Left renal cortex interstitium (tissue), 4 donors: ENCODE measurements at places on chromosomes 11 and 22.

DNA sequence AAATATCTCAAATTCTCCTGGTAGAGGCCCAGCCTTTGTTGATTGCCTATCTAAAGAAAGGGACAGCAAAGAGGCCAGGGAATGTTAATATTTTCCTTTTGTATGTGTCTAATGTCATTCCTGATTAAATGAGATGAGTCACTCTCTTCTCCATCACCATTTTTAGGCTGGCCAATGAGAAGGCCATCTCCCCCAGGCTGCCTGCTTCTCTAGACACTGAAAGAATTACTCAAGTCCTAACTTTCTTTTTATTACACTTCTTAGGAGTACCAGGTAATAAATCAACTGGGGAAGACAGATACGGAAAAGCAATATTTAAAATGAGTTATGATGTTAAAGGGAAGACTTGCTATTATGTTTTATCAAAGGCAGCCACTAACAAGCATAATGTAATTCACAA lies 259.2 kb upstream of the SORL1-AS1 start:
- DNase-seq = no peak

GRCh38 chr22:30823015-30823370 lies 128.3 kb downstream of the OSBP2 start:
- DNase-seq = no peak

DNA sequence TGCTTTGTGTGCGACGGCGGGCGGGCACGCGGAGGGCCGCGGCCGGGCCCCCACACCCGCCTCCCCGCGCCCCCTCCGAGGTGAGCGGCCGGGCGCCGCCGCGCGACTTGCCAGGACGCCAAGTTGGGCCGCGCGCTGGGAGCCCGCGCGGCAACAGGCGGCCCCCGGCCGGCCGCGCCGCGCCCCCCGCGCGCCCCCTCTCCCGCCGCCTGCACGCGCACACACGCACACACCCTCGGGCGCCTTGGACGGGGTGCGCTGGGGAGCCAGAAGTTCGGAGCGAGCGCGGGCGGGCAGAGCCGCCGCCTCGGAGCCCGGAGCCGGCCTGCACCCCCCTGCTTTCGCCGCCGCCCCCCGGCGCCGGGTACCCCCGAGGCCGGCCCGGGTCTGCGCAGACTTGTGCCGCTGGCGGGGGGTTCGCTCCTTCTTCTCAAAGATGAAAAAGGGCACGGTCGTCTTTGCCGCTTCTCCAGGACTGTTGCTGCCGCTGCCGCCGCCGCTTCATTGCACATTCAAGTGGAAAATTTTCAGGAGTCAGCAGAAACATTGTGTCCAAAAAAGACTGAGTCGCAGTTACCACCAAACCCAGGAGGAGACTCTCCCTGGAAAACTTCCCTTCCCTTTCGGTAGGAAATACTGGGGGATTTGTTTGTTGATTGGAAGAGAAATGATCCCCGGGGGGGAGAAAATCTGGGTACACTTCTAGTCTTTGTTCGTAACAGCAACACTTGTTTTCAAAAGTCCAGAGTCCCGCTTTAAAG lies 895 bp downstream of the TEAD1 start:
- no peak for DNase-seq

DNA sequence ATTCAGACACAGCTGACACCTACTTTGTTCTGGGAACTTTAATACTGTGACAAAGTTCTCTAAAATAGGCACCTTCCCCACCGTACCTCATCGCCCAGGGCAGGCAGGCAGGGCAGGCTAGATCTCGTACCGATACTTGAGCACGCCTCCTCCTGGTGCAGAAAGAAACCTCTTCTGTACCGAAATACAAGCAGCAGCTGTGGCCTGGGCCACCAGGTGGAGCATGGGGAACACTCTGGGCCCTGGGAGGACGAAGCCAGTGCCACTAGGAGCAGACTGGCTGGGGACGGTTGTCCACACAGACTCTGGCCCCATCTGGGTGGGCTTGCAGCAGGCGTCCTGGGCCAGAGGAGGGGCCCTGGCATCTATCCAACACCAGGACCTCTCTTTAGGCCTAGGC lies 12.8 kb downstream of the PMM1 start:
- no peak for DNase-seq

DNA sequence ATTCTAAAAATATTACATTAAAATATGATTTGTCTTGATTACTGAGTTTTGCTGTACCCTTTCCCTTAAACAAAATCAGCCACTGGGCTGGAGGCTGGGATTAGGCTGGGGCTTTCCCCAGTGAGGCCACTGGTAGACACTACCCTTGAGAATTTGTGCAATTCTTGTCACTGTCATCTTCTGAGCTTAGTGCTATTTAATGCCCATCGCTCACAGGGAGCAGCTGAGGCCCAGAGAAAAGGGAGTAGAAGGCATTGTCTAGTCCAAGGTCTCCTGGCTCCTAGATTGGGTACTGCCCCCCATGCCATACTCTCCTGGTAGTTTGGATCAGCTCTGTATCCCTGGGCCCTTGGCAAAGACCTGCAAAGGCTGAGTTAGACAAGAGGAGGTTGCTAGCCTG lies 6.7 kb downstream of the CHRM1 start:
- DNase-seq = no peak

DNA sequence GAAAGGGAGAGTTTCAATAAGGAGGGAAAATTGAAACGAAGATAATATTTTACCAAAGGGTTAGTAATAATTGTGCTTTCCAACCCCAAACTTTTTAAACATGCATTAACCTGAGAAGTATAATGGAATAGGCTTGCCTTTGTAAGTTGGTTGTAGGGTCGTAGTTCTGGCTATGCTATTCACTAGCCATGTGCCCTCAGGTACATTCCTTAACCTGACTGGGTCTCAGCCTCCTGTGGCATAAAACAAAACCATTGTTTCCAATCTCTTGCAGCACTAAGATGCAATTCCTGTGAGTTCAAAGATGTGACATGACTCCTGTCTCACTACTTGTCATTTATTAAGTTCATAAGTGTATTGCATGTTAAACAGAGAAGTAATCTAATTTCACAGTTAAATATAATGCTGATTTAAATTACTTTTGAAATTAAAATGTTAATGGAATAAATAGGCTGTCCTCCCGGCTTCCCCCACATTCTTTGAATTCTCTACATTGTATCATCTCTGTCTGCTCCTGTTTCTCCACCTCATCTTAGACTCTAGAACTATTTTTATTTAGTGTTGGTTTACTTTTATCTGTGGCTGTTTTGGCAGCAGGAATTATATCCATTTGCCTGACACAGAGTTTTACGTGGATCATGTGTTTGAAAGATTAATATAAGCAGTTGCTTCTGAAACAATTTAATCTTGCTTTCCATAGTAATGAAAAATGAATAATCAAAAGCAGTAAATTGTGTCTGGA lies 216.3 kb downstream of the FAT3 start:
- DNase-seq = no peak

DNA sequence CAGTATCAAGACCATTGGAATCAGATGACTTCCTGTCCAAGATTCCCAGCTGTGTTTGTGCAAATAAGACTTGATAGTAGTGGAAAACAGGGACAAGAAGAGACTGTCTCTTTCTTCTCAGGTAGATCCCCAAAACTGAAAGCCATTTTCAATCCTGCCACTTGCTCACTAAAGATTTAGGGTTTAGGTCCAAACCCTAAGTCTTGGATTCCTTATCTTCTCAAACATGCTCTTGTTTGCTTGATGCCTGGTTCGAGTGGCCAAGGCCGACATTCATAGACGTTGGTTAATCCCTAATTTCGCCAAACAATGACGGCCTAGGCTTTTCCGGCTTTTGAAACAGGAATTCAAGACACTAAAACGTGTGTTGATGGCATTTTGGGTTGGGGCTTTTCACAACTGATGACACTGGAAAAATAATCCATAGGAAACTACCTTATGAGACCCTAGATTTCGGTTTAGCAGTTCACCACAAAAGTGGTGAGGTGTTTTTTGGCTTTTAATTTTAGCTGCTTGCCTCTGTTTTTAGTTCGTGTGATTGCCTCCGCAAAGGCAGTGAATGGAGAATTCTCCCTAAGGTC lies 1.0 kb upstream of the GTPBP1 start:
- no peak for DNase-seq

DNA sequence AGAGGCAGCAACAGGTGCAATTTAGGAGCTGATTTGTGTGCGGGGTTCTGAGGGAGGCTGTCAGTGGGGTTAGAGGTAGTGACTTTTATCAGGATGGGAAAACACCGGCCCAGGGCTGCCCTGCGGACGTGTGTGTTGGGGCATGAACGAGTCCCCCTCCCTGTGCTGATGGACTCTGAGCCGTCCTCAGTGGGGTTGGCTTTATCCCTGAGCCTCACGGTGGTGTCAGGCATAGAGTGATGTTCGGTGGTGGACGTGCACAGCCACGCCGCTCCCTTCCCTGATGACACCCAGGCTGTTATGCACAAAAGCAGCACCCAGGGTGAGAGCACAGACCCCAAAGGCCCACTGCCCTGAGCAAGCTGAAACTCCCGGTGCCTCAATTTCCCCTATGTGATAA lies 809.1 kb downstream of the BRD1 start:
- DNase-seq = no peak

DNA sequence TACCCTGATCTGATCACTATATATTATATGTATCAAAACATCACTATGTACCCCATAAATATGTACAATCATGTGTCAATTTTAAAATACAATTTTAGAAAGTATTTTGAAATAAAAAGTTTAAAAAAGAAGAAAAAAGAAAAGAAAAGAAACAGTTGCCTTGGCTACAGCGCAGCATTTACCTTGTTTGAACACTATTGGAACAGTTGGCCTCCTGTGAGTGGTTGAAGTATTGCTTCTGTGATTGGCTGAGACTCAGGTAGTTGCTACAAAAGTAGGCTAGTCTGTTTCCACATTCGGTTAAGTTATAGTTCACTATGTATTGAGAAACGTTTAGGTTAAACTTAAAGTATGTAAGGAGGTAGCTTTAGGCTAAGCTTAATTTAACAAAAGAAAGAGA lies 7.9 kb upstream of the DTX4 start:
- DNase-seq = no peak

- DNase-seq = no peak
Measured at GRCh38 chr22:39207141-39208012, 37.4 kb downstream of the PDGFB start.

- no peak for DNase-seq
Measured at GRCh38 chr11:7311903-7312302, 60.2 kb downstream of the SYT9 start.

- DNase-seq = no peak
Measured at GRCh38 chr22:24977370-24978221, 25.1 kb downstream of the KIAA1671 start.
